Activated CD4-positive, CD25-positive, alpha-beta regulatory T cell treated with anti-CD3 and anti-CD28 coated beads, Interleukin-2, amount 50 U/mL, for 72 hours (primary cell): ENCODE measurements at places on chromosomes 2 and 18.

DNA sequence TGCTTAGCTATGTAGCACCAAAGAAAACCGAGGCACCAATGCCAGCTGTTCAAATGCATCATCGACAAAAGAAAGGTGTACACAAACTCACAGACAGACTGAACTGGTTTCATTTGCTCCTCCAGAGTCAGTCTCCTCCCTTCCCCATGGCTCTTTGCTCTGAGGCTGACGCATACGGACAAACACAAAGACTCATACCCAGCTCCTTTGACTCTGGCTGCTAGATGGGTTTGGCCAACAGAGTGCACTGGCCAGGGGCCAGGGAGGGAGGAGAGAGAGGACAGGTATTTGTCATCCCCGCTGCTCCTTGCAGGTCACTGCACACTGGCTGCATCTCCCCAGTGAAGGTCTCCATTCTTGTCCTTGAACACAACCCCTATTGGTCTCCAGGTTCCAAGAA, 40.7 kb downstream of the DNER start:
- DNase-seq: no peak

- DNase-seq: no peak
These were observed 97.1 kb upstream of the ZNF521 start for GRCh38 chr18:25449046-25449445.

DNA sequence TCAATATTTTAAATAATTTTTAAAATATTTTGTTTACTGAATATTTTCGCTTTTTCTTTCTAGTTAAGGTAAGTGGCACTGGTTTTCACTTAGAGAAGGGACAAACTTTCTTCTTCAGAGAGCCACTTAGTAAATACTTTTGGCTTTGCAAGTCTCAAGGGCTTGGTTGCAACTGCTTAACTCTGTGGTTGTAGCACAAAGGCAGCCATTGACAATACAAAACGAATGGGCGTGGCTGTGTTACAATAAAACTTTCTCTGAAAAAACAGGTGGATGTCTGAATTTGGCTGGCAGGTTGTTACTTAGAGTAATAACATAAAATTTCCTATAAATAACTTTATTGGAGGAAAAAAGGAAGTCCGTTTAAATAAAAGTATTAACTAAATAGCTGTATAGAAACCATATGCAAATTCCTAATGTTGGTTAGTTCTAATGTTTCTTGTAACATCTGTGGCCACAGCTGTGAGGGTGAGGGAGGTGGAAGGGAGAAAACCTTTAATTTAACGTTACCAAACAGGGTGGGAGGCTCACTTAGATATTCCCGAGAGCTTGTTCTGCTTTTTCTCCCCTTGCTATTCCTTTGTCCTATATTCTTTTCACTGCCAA, 62.4 kb upstream of the TNP1 start:
- no peak for DNase-seq

DNA sequence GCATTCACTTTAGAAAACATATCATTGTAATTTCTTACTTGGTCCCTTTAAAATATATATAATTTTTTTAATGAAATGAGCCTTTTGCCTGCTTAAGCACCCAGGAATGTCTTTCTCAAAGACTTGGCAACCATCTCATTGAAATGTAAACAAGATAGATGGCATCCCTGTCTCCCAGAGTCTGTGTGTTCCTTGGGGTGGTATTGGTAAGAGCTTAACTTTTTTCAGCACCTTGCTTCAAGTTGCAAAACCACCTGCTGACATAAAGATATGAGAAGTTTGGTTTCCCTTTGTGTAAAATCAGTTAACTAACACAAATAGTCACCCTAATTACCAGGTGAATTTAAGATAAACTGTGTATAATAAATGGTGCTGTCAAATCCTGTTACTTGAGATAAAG, 266.9 kb downstream of the DSC3 start:
- DNase-seq: no peak

DNA sequence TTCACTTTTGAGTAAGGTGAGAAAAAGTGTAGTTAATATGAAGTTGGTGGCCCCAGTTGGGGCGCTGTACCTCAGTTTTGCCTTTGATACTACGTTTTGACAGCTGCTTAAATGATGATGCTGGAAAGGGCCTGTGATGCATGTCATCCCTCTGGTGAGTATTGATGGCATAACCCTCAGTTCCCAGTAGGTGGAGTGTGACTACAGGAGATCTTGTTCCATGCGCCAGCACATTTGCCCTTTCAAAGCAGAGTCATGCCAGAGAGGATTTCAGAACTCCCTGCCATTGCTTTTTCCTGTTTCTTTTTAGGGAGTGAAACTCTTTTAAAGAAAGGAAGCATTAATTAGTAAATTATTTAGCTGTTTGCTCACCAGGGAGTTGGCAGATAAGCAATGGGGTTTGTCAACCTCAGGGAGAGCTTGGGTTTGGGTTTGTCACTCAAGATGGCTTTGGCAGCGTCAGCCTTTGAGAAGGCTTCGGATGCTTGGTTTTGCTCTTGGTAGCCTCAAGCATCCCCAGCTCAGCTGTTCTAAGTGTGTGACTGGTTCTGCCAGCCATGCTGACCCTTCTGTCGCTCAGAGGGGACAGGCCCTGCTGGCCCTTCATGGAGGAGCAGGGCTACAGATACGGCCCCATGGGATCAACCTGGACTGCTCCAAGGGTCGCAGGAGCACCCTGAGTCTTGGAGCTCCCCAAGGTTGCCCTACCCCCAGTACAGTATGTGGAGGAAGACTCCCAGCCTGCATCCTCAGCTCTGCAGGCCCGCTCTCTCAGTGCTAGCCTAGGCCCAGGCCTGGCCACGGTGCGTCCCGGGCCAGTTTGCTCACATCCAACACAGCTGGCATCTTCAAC, 29.1 kb downstream of the ARMC9 start:
- no peak for DNase-seq

DNA sequence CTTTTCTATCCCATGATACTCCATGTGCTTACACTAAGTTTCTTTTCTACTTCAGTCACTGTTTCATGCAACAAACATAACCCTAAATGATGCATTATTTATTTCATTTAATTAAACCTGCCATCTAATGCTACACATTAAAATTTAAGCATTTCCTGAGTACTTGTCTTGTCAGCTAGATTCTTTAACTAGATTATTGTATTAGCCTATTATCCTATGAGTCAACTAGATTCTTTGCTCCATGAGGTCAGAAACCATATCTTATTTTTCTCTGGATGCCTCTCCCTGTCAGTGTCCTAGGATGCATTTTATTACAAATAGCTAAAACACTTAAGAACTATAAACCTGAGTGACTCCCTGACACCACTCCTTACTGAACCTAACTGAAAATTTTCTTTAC, 652.4 kb downstream of the SLC4A3 start:
- no peak for DNase-seq

- DNase-seq: no peak
These were observed 254.5 kb upstream of the EPAS1 start for GRCh38 chr2:46042711-46043110.

GRCh38 chr2:68734176-68734575, 435 bp upstream of the ARHGAP25 start:
- no peak for DNase-seq

DNA sequence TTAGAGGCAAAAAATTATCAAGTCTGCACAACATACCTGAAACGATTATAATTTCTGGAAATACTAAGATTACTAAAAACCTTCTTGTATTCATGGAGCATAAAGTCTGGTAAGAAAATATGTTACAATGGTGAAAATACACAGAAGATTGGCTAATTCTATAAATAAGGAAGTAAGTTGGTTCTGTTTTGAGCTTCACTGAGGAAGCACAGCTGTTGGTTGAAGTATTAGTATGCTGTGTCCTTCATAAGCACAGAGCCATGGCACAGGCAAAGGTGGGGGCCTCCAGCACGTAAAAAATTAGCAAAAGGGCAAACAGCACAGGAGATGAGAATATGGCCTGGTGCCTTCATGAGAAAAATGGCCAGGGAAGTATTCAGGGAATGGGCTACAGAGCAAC, 40.4 kb upstream of the ANKRD62 start:
- DNase-seq: no peak

DNA sequence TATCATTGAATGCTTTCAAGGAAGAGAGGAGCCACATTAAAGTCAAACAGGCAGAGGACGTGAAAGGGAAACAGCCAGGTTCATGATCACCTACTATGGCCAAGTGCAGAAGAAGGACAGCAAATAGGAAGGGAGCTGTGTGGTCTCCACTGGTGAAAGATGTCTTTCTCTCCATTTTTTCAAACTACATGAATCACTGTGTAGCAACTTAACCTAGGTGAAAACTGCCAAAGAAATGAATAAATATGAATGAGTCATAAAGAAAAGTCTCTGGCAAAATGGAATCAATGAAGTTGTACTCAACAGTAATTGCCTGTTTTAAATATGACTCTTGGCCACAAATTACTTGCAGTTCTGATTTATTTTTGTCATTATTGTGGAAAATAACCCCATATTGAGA, 452.6 kb upstream of the PKDCC start:
- no peak for DNase-seq

- DNase-seq: no peak
These were observed 160.4 kb downstream of the HDAC4 start for GRCh38 chr2:239240414-239240881.

DNA sequence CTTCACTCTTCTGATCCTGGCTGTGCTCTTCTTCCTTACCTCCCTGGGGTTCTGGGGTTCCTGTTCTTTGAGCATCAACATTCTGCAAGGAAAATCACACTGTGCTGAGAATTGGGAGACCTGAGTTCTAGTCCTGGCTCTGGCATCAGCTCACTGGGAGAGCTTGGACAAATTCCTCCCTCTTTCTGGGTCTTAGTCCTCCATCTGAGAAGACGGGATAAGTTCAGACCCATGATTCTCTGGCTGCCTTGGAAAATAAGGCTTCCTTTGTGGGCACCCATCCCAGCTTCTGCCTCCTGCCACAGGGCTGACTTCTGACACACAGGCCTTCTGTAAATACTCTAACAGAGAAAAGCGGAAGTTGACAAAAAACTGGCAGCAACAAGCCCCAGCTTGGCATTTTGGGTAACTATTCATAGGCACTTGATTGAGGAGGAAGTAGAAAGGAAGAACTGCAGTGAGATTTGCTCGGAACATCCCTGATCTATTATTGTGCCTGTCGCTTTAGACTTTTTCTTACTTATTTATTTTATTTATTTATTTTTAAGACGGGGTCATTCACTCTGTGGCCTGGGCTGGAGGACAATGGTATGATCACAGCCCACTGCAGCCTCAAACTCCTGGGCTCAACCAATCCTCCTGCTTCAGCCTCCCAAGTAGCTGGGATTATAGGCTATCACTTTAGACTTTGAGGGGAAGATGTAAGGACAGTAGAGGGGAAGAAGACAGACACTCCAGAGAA, 7.9 kb downstream of the PCBP1 start:
- no peak for DNase-seq

GRCh38 chr2:45040786-45041185, 31.5 kb upstream of the SIX2 start:
- no peak for DNase-seq

- no peak for DNase-seq
These were observed 68.6 kb upstream of the DNMT3A start for GRCh38 chr2:25410370-25410769.

DNA sequence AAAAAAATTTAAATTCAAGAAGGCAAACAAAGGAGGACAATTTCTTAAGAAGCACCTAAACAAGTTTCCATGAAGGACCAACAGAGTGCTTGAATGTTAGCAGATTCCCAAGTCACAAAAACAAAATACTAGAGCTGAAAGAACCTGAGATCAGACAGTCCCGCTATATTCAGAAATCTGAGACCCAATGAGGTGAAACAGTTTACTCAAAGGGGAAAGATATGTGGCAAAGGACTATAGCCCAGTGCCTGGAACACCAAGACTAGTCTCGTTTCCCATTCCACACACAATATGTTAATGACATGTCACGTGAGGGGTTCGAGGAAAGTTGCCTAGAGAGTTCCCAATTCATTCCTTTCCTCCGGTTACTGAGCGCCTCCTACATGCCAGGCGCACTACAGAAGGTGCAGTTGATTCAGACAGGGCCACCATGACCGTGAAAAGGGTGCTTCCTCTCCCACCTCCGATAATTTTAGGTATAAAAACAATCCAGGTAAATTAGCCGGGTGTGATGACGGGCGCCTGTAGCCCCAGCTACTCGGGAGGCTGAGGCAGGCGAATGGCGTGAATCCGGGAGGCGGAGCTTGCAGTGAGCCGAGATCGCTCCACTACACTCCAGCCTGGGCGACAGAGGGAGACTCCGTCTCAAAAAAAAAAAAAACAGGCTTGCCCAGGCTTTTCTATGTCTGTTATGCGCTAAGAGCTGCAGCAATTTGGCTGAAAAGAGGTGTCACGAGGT, 617 bp downstream of the SRBD1 start:
- peak; percentile 45 for DNase-seq

GRCh38 chr2:54601339-54601738, 122.1 kb upstream of the EML6 start:
- DNase-seq: no peak

- DNase-seq: no peak
These were observed 82.8 kb downstream of the NABP1 start for GRCh38 chr2:191760655-191761262.

DNA sequence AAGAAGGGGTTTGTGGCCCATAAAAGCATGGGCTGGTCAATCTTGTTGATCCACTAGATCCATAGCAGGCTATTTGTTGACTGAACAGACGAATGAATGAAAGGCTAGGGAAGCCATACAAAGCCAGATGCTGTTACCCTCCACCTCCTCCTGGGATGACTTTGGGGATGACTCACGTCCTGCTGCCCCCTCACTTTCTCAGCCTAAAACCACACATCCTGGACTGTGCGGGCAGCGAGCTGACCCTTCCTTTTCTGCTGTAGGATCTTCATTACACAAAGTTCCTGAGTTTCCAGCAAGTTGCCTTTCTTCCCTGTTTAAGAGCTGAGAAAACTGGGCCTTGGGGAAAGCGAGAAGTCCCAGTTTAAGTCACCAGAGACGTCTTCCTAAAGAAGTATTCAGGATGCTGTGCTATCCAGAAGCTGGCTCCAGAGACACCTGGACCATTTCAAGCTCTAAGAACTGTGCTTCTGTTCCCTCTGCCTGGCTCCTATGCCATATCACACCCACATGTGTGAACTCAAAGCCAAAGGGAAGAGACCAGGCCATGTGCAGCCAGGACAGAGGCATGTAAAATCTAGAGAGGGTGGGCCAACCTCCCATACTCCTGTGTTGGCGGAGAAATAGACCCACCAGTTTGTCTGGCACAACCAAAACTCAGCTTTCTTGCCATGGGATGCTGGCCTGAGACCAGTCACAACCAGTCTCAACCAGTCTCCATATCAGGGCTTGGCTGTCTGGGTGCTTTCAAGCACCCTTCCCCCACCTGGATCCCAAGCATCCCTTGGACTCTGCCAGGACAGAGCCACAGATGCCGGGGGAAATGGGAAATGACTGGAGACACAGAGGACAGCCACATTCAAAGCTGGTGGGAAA, 4.7 kb upstream of the SLC20A1 start:
- no peak for DNase-seq

- no peak for DNase-seq
These were observed 13.2 kb downstream of the ZCCHC2 start for GRCh38 chr18:62536005-62536404.
